Stimulated activated CD8-positive, alpha-beta memory T cell treated with anti-CD3 and anti-CD28 coated beads, Interleukin-15, amount 100 ng/mL, for 1 hour (primary cell): ENCODE measurements at places on chromosomes 2 and 18.

GRCh38 chr2:88195246-88195645 is 25.1 kb downstream of the THNSL2 start:
- DNase-seq = no peak

DNA sequence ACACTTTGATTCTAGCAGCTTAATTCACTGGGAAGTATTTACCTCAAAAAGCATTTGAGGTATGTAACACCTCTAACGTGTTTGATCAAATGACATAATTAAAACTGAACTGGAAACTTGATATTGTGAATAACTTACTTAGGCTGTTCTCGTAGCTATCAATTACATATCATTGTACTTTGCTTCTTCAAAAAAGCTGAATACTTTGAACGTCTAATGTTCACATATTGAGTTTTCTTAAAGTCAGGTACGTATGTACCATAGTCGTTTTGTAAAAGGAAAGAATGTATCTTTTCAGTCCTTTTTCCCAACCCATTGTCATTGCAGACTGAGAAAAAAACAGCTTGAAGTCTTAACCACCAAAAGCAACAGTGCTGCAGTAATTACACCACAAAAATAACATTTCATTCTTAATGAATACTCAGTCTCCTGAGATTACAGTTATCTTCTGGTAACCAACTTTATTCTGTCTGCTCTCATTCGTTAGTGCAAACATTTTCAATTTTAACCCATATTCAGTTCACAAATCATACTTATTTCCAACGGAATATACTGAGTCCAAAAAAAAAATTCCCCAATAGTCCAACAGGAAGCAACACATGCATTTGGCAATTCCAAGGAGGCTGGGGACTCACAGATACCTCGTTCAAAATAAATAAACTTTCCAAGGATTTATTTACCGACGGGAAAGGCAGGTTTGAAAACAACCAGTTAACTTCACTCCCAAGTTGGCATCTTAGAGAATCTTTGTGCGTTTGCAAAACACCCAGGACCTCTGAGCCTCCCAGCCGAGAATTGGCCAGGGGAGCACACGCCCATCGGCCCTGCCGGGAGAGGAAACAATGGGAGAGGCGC is 1.1 kb downstream of the CHN1 start:
- no peak for DNase-seq

GRCh38 chr2:130949954-130950353 is 113.2 kb downstream of the ARHGEF4 start:
- no peak for DNase-seq

- DNase-seq = no peak
Measured at GRCh38 chr18:10352671-10353070, 101.8 kb upstream of the APCDD1 start.

GRCh38 chr2:144003460-144004075 is 516.4 kb downstream of the ZEB2 start:
- no peak for DNase-seq

DNA sequence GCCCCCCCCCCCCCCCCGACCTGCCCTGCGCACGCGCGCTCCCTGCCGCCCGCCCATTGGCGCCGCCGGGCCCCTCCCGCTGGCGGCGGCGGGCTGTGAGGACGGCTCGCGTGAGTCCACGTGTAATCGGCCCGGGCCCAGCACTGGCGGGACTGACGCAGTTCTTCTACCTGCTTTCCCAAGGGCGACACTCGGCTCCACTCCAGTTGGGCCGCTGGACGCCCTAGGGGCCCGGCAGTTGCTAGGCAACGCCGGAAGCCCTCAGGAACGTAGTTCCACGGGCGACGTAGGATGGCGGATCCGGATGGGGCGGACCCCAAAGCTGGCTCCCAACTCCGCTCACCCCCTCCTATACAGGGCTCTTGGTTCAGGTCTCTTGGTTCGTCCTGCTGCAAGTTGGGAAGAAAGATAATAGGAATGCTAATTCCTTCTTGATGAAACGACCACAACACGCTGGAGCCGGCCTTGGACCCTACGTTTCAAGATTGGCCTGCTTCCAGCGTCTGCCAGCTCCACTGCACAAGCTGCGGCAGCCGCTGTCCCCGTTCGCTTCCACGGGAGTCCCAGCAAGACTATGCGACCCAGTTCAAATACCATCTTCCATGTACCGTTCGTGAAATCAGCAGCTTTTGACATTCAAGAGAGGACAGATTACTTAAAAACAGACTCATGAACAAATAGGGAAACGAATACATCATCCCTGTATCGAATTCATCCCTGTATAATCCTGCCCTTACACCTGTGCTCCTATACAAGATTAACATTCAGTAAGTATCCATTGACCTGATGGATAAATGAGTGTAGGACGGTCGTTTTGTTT is 415 bp upstream of the MCFD2 start:
- peak; percentile 44 for DNase-seq

GRCh38 chr2:239305222-239305575 is 95.6 kb downstream of the HDAC4 start:
- no peak for DNase-seq

GRCh38 chr2:128325611-128326181 is 7.0 kb upstream of the HS6ST1 start:
- DNase-seq = no peak

DNA sequence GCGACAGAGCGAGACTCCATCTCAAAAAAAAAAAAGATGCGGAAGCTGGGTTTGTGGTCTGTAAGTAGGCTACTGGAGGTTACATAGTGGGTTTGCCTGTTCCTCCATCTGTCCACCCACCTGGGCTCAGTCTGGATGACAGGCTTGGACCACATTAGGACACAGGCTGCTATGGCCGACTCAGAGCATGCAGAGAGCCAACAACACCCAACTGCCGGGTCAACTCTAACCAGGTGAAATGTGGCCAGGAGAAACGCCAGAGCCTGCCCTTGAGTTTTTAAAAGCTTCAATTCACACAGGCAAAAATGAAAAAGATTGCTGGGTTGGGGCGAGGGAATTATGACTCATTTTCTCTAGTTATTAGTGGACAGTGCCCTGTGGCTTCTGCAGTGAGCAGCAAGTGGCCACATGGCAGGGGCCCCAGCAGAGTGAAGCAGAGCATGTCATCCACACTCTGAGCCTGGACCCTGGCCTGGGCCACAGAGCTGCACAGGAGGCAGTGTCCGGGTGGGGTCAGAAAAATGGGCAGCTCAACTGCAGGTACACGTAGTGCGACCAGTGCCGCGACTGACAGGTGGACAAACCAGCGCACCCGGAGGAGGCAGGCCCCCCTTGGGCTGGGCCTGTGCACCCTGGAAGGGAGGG is 67.4 kb downstream of the BIN1 start:
- DNase-seq = no peak

DNA sequence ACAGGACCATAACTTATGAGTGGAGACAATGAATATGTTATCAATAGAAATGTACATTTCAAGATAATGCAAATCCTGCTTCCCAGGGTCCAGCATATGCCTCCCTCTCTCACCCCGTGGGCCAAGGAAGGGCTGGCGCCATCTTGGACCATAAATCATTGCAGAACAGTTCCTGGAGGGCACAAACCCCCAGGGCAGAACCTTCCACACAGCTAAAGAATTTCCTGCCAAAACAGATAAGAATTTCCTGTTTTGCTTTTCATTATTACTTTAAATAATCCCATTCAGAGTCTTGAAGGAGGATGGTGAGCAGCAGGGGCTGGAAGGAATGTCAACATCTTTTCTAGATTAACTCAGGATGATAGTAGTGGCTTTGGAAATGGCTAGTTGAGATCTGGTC is 53.7 kb downstream of the EHD3 start:
- DNase-seq = no peak

- no peak for DNase-seq
Measured at GRCh38 chr2:226452768-226453167, 346.9 kb downstream of the IRS1 start.

GRCh38 chr2:70627211-70627898 is 73.7 kb upstream of the TGFA start:
- DNase-seq = no peak

DNA sequence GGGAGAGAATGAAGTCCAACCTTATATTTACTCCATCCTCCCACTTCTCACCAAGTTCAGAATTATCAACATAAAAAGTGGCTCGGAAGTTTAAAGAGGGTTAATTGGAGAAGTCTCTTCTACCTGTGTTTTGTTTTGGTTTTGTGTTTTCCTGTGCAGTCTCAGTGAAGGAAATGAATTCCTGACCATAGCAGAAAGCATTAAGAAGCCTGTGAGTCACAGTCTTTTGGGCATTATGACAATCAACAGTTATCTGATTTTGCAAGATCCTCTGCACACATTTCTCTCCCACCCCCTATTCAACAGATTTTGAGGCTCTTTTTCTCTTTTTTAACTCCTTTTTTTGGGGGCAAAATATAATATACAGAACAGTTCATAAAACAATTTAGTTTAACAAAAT is 8.6 kb upstream of the RPL37A start:
- no peak for DNase-seq

DNA sequence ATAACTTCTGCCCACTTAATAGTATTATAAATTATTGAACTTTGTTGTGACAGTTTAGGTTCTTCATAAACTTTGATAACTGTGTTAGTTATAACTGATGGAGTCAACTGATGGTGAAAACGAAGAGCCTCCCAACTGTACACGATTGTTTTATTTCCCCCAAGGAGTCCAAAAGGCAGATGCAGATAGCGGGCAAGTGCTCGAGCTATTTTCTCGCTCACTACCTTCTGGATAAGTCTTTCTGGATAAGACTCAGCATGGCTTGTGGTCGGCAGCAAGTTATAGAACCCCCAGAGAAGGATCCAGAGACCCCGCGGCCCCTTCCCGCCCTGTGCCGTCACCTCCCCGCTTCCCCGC is 517 bp downstream of the GCFC2 start:
- no peak for DNase-seq

- DNase-seq = no peak
Measured at GRCh38 chr2:182894174-182894573, 27.7 kb upstream of the FRZB start.

DNA sequence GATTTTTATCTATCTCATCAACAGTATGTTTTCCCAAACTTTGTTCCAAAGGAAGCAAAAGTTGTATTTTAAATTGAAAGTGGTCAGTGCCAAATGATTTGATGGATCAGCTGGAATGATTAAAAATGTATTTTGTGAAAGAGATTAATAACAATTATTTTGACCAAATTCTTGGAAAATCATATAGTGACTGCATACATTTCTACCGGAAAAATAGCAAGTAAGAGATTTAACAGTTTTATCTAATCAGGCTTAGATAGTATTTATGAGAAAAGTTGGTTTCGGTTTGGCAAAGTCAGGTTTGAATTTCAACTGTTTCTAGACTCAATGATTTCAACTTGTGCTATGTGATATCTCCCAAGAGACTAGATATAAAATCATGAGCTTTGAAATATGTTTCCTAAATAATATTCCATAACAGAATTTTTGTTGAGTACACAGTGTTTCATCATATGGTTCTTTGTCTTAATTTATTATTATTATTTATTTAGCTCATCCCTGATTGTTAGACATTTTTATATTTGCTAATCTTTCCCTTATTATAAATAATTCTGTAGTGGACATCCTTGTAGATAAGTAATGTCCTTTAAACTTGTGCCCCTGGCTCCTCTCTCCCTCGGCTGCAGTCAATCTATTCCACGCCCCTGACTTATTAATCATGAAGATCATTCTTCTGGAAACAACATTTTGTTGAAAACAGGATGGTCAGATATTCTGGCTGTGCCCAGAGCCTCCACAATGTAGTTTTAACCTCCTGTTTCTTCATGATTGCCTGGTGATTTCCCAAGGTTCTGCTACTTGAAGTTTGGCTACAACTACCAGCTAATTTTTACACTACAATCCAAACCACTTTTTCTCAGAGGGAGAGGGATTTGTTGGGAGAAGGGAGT is 520.7 kb upstream of the TCF4 start:
- no peak for DNase-seq

- DNase-seq = no peak
Measured at GRCh38 chr2:157758586-157758985, 117.5 kb downstream of the ACVR1 start.

DNA sequence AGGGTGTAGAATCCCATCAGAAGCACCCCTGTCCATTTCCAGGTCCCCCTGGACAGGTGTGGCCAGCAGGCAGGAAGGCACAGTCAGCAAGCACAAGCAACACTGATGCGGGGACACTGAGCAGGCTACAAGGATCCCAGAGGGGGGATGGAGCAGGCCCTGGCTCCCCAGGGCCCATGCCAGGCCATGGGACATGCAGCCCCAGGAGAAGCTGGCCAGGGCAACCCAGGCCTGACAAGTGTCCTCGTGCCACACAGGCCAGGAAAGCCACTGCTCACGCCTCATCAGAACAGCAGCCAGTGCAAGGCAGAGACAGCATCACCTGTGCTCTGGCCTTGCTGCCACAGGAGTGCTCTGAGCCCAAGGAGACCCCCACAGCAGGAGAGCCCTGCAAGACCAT is 14.1 kb upstream of the GPC1 start:
- DNase-seq = no peak

DNA sequence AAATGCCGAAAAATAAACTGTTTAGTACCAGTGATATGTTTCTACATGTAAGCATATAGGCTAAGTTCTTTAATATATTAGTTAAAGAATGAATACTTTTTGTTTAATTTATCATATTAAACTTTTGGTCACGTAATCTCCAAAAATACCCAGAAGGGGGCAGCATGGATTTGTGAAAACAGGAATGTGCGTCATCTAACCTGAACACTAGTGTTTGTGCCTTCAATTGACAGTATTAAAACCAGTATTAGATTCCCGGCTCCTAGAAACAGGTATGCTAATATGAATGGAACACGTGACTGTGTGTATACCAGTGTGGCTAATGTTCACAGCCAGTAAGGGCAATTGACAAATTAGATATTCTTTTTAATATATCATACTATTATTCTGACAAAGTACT is 51.8 kb downstream of the WDR7 start:
- DNase-seq = no peak

DNA sequence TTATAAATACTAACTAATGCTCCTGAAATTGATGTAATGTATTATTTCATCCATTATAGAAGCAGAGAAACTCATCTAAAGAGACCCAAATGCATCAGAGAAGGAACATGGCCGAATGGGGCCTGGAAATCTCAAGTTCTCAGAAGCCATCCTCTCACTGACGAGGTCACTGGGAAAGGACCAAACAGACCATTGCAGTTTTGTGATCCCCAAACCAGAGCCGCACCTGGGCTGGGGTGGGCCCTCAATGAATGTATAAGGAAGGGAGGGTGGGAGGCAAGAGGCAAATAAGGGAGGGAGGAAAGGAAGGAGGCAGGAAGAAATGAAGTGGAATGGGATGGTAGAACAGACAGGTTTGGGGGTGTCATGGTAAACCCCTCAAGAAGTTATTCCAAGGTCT is 245.3 kb upstream of the ID2 start:
- no peak for DNase-seq

GRCh38 chr18:48533340-48534070 is 5.3 kb upstream of the CTIF start:
- DNase-seq = no peak

DNA sequence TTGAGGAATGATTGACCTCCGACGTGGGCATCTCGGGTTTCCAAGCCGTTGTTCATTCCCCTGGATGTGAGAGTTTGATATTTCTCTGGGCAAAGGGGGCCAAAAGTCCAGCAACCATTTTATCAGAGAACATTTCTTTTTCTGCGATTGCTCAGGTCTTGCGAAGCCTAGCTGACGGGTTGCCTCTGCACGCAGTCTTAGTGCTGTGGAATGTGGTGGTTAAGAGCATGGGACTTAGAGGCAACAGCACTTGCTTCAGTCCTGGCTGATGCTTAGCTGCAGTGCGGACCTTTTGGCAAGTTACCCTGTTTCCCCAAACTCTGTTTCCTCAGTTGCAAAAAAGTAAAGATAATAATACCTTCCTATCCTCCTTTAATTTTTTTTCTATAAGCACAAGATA is 45.0 kb downstream of the FAP start:
- no peak for DNase-seq

GRCh38 chr2:217304582-217304981 is 444.7 kb upstream of the TNP1 start:
- no peak for DNase-seq
